ENCODE measurements at places on chromosomes 2 and 18. TPM values are rescaled to one million over a fixed set of nuclear protein-coding genes. Genes with fewer than 3 reads are reported as not detected.

The C2orf69 gene
- 15.2 TPM for total RNA-seq

The KLHL41 gene
- 0.21 TPM for total RNA-seq

The TMEM163 gene
- total RNA-seq: 3.5 TPM

The WDR12 gene
- total RNA-seq: 105 TPM

The CIAO1 gene
- total RNA-seq: 75.7 TPM

- no peak for DNase-seq
- H3K27me3 ChIP-seq: no peaks in the 10 kb centered on the region
- H3K27ac ChIP-seq: no peak overlapping the region
- H3K4me1 ChIP-seq: no peaks in the 10 kb centered on the region
- H3K36me3 ChIP-seq: no peaks in the 10 kb centered on the region
These were observed 58.5 kb downstream of the ITGA4 start for GRCh38 chr2:181515719-181516118.

GRCh38 chr18:56076723-56077122 is 488.7 kb upstream of the TCF4 start:
- no peak overlapping the region for H3K4me3 ChIP-seq
- H3K4me1 ChIP-seq: peaks cover 8% of the 10 kb centered on the region
- DNase-seq: no peak
- H3K36me3 ChIP-seq: no peaks in the 10 kb centered on the region
- H3K27ac ChIP-seq: no peak overlapping the region
- no peaks in the 10 kb centered on the region for H3K27me3 ChIP-seq

DNA sequence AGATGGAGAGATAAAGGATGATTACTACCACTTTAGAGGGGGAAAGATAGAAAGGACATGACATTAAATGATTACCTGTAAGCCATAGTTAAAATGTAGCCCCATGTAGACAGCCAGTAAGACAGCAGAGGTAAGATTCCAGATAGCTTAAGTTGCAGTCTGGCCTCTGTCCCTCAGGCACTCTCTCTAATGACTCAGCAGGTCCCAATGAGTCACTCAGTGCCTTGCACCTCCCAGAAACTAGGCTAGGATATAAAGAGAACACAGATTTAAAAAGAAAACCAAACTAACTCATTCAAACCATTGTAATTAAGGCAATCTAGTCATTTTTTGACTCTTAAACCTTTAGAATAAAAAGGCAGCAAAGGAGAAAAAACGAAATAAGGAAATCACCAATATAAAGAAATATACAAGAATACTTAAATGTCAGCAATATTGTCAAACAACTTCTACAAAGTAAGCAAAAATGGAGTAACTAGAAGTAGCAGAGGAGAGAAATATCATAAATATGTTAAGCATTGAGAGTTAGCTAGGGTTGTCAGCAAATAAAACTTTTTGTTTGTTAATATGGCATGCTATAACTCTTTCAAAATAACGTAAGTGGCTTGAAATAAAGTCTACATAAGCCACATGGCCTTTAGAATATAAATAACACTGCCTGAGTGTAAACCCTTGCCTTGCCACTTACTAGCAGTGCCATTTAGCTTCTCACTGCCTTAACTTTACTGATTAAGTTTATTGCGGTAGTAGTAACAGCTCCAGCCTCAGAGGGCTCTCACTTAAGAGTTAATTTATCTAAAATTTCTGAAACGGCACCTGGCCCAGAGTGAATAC is 48.5 kb downstream of the SOCS6 start:
- peaks cover 25% of the 10 kb centered on the region for H3K4me1 ChIP-seq
- peak; percentile 63 for DNase-seq
- no peaks in the 10 kb centered on the region for H3K27me3 ChIP-seq
- peak overlapping the region; percentile 90 for H3K27ac ChIP-seq
- H3K4me3 ChIP-seq: peak overlapping the region; percentile 8

DNA sequence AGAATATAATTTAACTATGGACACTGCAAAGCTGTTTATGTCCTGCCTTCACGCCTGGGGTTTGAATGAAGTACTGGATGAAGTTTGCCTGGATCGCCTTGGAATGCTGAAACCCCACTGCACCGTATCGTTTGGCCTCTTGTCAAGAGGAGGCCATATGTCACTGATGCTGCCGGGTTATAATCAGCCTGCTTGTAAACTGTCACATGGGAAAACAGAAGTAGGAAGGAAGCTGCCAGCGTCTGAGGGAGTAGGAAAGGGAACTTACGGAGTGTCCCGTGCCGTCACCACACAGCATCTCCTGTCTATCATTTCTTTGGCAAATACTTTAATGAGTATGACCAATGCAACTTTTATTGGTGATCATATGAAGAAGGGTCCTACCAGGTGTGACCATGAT is 105.8 kb downstream of the WDR7 start:
- no peak for DNase-seq
- no peak overlapping the region for H3K27ac ChIP-seq
- no peaks in the 10 kb centered on the region for H3K27me3 ChIP-seq
- H3K4me1 ChIP-seq: no peaks in the 10 kb centered on the region
- H3K4me3 ChIP-seq: no peak overlapping the region

DNA sequence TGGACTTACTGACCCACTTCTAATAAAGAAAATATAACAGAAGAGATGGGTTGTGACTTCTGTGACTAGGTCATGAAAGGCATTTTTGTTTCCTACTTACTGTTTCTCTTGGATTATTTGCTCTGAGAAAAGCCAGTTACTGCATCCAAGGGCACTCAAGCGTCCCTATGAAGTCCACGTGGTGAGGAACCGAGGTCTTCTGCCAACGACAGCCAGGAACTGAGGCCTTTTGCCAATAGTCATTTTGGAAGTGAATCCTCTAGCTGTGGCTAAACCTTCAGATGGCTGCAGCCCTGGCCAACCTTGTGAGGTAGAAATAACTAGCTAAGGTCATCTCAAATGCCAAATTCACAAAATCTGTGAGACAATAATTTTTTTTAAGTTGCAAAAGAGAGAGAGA is 449.8 kb upstream of the RGPD4 start:
- no peak overlapping the region for H3K27ac ChIP-seq
- no peak overlapping the region for H3K4me3 ChIP-seq
- H3K27me3 ChIP-seq: no peaks in the 10 kb centered on the region
- H3K36me3 ChIP-seq: no peaks in the 10 kb centered on the region

DNA sequence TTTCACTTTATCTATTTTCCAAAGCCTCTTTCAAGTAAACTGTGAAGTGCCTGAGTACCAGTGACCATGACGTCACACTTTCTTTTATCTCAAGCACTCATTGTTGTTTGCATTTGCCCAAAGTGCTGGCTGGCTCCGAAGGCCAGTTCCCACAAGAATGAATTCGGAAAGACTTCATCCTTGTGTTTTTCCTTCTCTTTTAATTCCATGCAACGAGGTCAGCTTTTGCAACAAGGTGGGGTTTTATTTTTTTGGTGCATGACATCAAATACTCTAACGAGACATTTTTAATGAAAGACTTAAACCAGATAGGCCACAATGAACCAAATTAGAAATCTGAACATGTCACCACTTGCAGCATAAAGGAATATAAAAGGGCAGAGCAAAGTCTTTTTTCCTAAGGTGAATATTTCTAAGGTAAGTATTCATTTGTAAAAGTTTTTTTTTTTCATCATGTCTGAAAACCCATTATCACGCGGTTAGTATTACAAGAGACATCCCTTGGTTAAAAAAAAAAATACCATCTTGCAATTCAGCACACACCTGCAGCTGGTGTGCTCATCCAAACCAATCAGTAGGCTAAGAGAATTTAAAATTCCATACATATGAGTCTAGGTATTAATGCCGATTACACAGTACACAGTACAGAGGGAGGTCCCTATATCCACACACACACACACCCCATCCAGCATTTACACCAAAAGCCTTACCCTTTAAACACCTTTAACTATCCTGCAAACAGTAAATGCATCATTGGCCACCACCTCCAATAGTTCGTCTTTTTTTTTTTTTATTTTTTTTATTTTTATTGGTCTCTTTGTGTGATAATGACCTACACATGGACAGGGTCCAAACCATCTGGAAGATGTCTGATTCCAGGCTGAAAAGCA is 2.3 kb downstream of the ARL4C start:
- peak overlapping the region; percentile 85 for H3K4me3 ChIP-seq
- no peak for DNase-seq
- peak overlapping the region; percentile 81 for H3K27ac ChIP-seq
- peaks cover 52% of the 10 kb centered on the region for H3K36me3 ChIP-seq
- peaks cover 18% of the 10 kb centered on the region for H3K4me1 ChIP-seq

GRCh38 chr18:23926571-23926970 is 88.0 kb upstream of the TTC39C start:
- H3K27ac ChIP-seq: no peak overlapping the region
- H3K4me1 ChIP-seq: peaks cover 46% of the 10 kb centered on the region
- DNase-seq: no peak
- H3K27me3 ChIP-seq: no peaks in the 10 kb centered on the region
- H3K4me3 ChIP-seq: no peak overlapping the region

- peaks cover 8% of the 10 kb centered on the region for H3K27me3 ChIP-seq
- no peak overlapping the region for H3K4me3 ChIP-seq
- no peaks in the 10 kb centered on the region for H3K36me3 ChIP-seq
- DNase-seq: no peak
- no peaks in the 10 kb centered on the region for H3K4me1 ChIP-seq
- no peak overlapping the region for H3K27ac ChIP-seq
These were observed 8.1 kb downstream of the FBXO48 start for GRCh38 chr2:68458981-68459380.

- no peak overlapping the region for H3K4me3 ChIP-seq
- peaks cover 27% of the 10 kb centered on the region for H3K4me1 ChIP-seq
- no peak for DNase-seq
- no peaks in the 10 kb centered on the region for H3K36me3 ChIP-seq
These were observed 812.8 kb downstream of the LRP1B start for GRCh38 chr2:141317986-141318385.

GRCh38 chr2:224405412-224405811 is 3.5 kb upstream of the FAM124B start:
- no peaks in the 10 kb centered on the region for H3K4me1 ChIP-seq
- H3K36me3 ChIP-seq: no peaks in the 10 kb centered on the region
- DNase-seq: no peak
- H3K4me3 ChIP-seq: no peak overlapping the region

- no peaks in the 10 kb centered on the region for H3K4me1 ChIP-seq
- no peaks in the 10 kb centered on the region for H3K36me3 ChIP-seq
- DNase-seq: no peak
- no peak overlapping the region for H3K4me3 ChIP-seq
- no peak overlapping the region for H3K27ac ChIP-seq
These were observed 1425.6 kb upstream of the PIK3C3 start for GRCh38 chr18:40529478-40529877.

DNA sequence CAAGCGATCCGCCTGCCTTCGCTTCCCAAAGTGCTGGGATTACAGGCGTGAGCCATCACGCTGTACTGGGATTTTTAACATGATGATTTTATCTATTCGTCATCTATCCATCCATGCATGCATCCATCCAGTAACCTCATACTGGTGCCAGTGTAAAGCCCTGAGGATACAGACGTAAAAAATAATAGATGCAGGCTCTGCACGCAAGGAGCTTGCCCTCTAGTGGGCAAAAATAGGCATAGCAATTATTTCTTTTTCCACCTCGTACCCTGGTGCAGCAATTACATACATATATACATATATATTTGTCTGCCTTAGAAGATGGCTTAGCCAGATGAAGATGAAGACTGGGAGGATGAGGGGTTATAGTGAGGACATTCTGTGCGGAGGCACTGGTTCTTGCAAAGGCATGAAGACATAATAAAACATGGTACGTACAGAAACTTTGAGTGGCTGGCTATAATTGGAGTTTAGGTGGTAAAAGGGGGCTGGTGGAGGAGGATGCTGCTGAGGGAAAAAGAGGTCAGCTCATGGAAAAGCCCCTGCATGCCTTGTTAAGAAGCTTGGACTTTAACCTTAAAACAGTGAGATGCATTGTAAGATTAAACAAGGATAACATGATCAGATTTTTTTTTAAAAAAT is 19.6 kb upstream of the RPIA start:
- H3K27ac ChIP-seq: no peak overlapping the region
- H3K4me3 ChIP-seq: no peak overlapping the region
- H3K36me3 ChIP-seq: no peaks in the 10 kb centered on the region
- DNase-seq: peak; percentile 5
- H3K4me1 ChIP-seq: peaks cover 7% of the 10 kb centered on the region

DNA sequence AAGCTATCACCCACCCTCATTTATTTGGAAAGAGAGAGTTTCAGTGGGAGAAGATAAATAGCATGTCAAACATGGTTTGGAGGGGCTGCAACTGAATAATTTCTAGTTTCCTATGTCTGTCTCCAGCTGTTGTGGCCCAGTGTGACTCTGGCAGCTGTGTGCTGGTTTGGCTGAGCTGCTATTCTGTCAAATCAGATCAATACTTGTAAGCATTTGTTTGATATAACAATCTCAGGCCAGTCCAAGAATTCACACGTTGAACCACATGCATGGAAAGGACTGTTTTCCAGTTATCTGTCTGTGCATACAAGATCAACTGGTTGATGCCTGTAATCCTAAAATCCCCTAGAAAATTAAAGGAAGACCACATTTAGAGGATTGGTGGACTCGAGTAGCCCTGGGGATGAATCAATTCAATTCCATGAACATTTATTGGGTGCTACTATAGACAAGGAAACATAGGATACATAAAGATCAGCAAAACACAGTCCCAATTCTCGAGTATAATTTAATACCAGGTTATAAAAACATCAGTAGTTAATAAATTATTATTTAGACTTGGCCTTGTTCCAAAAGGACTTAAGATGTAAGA is 209.0 kb upstream of the PARD3B start:
- no peak for DNase-seq
- H3K4me1 ChIP-seq: peaks cover 28% of the 10 kb centered on the region
- no peaks in the 10 kb centered on the region for H3K36me3 ChIP-seq
- H3K27me3 ChIP-seq: no peaks in the 10 kb centered on the region
- H3K27ac ChIP-seq: no peak overlapping the region

- no peak overlapping the region for H3K27ac ChIP-seq
- no peak overlapping the region for H3K4me3 ChIP-seq
- H3K36me3 ChIP-seq: no peaks in the 10 kb centered on the region
These were observed 284.6 kb downstream of the DPP10 start for GRCh38 chr2:114727012-114727411.

- H3K4me1 ChIP-seq: peaks cover 31% of the 10 kb centered on the region
- no peak overlapping the region for H3K4me3 ChIP-seq
- H3K27ac ChIP-seq: peak overlapping the region; percentile 0
- DNase-seq: peak; percentile 18
These were observed 18.8 kb downstream of the TGOLN2 start for GRCh38 chr2:85308896-85309555.

DNA sequence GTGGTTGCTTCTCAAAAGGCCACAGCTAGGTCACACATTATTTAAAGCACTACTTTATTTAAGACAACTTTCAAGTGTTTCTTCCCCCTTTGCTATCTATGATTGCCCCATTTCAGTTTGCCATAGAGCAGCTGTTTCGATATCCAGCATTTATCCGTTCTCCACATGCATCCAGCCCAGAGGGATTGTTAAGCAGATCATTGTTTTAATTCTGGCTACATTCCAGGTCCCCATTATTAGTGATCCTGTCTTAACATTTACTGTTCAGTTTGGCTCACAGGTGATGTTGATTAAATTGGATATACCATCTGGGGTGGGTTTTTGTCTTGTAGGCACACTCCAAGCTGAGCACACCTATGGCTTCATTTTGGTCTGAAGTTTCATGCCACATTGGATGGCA is 638.7 kb downstream of the ZEB2 start:
- no peaks in the 10 kb centered on the region for H3K4me1 ChIP-seq
- DNase-seq: no peak
- H3K27ac ChIP-seq: no peak overlapping the region
- H3K4me3 ChIP-seq: no peak overlapping the region
- no peaks in the 10 kb centered on the region for H3K36me3 ChIP-seq

GRCh38 chr18:77052297-77052982 is 80.1 kb downstream of the MBP start:
- no peaks in the 10 kb centered on the region for H3K27me3 ChIP-seq
- no peak for DNase-seq
- H3K27ac ChIP-seq: peak overlapping the region; percentile 77
- H3K36me3 ChIP-seq: peaks cover 62% of the 10 kb centered on the region
- no peak overlapping the region for H3K4me3 ChIP-seq

- no peak overlapping the region for H3K4me3 ChIP-seq
- peaks cover 14% of the 10 kb centered on the region for H3K4me1 ChIP-seq
- no peak for DNase-seq
- H3K27me3 ChIP-seq: no peaks in the 10 kb centered on the region
These were observed 62.8 kb downstream of the TMEM237 start for GRCh38 chr2:201580486-201580885.
